ENCODE measurements at places on chromosomes 7 and 10.

DNA sequence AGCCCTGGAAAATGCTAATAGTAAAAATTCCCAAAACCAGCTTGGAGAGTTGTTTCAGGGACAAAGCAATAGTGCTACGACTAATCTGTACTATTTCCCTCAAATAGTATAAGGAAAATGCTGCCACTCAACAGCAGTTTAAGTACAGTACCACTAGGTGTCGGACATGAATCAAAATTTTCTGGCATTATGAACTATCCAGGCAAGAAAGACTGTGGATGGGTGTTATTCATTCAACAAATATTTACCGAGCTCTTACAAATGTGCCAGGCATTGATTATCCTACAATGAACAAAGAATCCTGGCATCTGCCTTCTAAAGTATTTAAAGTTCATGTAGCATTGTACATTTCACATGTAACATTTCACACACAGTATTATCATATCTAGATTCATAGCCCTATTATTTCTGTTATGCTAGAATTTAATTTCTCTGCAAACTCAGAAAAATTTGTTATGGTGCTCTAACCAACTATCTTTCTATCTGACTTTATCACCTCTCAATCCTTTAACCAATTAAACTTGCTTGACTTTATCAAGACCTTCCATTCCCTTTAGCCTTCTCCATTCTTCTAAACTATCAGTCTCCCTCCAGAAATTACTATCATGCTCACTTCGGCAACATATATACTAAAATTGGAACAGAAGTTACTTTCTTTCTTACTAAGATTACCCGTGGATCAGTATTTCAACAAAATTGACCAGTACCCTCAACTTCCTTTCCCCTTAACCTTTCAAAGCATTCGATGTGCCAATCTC lies 80.6 kb downstream of the ARHGAP21 start:
- peak; percentile 11 for DNase-seq

DNA sequence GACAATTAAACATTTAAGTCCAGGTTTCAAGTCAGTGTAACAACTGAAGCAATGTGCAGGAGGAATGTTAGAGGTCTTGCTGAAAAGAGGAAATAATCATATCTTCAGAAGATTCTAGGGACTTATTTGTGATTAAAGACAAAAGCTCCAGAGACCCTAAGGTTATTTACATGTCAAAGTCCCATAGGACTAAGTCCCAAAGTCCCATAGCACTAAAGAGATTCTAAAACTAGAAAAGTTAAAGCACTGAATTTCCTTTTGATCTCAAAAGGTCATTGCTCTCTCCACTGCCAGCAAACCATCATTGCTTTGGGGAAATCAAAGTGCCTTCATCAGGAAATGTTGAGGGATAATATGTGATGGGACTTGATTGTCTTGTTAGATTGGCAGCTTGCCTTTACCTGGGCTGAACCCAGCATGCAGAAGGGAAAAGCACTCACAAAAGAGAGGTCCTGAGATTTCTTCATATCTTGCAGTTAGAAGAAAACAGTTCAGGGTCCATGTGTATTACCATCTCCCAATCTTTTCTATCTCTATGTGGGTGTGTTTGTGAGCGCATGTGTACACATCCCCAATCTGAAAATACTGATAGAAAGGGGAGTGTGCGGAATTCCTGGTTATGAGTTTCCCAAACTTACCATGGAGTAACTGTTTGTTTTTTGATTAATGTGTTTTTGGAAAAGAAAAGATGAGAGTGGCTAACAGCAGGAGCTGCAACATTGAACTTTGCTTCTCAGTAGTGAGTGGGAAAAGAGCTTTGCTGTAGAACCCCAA lies 21.8 kb downstream of the NUDT13 start:
- DNase-seq: no peak

GRCh38 chr10:269440-270074 lies 134.3 kb downstream of the ZMYND11 start:
- no peak for DNase-seq

GRCh38 chr10:119511828-119512515 lies 30.5 kb downstream of the RGS10 start:
- DNase-seq: no peak

GRCh38 chr7:103664577-103664976 lies 218.6 kb upstream of the SLC26A5 start:
- no peak for DNase-seq

GRCh38 chr10:129937351-129937751 lies 26.7 kb downstream of the EBF3 start:
- no peak for DNase-seq

- no peak for DNase-seq
Observed at GRCh38 chr7:87590578-87590977, 10.1 kb downstream of the ABCB1 start.

- no peak for DNase-seq
Observed at GRCh38 chr7:93307131-93307660, 75.0 kb downstream of the VPS50 start.

- no peak for DNase-seq
Observed at GRCh38 chr10:87694011-87694794, 34.5 kb downstream of the PAPSS2 start.

DNA sequence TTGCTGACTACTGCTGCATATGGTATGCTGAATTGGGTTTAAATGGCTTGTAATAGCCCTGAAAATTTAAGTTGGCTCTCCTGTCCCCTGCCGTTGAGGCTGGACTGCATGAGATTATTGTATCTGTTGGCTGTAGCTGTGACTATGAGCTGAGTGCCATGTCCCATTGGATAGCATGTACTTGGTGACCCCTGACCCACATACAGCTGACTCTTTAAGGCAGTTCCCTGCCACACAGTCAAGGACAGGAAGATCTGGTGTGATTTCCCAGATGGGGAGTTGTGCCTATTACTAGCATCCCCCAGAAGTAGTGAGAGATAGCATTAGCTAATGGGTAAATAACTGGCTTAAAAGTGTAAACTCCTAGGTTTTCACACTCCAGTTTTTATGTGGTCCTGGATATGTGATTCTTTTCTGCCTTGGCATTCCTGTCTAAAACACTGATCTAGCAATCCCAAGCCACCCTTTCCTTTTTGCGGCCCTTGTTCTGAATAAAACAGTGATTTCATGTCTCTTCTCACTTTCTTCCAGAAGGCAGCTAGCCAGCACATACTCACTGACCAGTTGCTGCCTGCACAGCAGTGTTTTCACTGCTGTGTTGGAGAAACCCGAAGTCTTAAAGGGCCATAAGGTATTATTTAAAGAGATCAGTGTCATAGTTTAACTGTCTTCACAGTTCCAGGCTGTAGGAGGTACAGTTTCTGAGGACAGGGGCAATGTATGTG lies 35.9 kb downstream of the LRRC4 start:
- no peak for DNase-seq

DNA sequence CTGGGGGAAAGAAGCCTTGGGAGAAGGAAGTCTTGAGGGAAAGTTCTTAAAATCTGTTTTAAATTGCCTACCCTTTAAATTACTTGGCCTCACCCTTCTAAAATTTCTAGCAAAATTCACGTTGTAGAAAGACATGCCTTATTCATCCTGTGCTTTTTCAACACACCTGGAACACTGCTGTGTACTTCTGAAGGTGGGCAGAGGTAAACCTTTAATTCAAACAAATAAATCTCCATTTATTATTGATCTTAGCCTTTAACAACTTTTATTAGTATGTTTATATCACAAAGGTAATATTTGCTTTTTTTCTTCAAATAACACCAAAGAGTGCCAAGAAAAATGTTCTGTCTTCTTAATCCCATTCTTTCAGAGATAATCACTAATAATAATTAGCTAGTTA lies 30.7 kb downstream of the DNAJB9 start:
- DNase-seq: no peak

DNA sequence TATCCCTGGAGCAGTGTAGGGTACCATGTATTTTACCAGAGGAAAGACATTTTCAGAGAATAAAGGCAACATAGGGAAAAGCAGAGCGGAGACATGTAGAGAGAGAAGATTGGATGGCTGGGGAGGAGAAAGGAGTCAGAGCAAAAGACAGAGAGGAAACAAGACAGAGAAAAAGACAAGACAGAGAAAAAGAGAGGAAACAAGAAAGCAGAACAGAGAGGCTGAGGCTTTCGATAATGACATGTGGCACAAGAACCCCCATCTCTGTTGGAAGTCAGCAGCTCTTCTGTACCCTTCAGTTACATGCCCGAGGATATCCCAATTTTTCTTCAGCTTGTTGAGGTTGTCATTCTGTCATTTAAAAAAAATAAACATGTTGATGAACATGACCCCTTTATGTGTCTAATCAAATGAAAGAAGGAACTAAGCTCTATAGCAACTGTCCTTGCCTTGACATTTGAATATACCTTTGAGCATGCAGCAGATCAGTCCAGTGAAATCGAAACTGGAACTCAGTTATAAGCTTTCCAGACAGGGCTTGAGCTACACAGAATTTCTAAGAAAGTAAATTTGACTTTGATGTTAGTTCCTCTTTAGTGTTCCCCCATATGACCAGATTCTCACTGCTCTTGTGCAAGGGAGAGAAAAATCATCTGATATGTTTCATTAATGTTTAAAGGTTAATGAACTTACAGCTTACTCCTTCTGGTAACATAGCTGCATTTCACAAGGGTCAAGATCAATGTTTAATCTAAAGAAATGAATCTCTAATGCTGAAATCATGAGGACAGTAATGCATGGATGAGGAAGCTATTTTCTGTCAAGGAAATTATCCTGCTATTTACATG lies 75.1 kb upstream of the SP4 start:
- DNase-seq: no peak

GRCh38 chr10:94016727-94017714 lies 23.3 kb downstream of the PLCE1 start:
- no peak for DNase-seq

DNA sequence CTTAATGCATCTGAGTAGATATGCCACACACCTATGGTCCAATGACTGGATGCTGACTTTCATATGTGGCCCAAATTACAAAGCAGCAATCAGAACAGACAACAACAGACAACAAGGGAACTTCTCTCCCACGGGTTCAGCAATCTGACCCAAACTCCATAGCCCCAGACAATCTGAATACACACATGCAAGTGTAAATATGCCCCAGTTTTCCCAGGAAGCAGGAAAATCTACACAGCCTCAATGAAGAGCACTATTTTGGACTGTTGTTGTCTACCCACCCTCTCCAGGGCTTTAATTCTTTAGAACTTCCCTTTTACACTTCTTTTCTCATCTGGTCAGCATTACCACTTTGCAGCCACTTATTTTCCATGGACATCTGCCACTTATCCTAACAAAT lies 2.0 kb upstream of the CCNY start:
- no peak for DNase-seq

DNA sequence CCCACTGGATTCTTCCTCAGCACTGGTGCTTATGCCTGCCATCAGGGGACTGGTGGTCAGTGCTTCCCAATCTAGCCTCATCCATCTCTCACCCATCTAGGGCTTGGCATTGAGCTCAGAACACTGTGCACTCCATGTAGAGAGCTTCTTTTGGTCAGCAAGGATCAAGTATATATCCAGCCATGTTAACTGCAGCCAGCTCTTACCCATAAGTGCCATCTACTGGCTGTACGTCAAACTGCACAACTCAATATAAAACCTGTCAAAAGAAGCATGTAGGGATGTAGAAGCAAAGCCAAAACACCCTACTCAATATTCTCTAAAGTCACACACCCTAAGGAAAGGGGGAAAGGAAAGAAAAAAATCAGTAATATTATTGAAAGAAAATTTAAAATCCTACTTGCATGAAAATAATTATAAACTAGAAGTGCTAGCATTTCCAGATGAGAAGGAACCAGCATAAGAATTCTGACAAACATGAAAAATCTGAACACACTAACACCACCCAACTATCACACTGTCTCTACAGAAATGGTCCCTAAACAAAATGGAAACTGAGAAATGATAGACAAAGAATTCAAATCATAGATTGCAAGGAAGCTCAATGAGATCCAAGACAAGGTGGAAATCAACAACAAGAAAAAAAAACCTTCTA lies 531.1 kb upstream of the STEAP1 start:
- peak; percentile 40 for DNase-seq

GRCh38 chr7:46230990-46231305 lies 309.9 kb upstream of the IGFBP3 start:
- DNase-seq: no peak

DNA sequence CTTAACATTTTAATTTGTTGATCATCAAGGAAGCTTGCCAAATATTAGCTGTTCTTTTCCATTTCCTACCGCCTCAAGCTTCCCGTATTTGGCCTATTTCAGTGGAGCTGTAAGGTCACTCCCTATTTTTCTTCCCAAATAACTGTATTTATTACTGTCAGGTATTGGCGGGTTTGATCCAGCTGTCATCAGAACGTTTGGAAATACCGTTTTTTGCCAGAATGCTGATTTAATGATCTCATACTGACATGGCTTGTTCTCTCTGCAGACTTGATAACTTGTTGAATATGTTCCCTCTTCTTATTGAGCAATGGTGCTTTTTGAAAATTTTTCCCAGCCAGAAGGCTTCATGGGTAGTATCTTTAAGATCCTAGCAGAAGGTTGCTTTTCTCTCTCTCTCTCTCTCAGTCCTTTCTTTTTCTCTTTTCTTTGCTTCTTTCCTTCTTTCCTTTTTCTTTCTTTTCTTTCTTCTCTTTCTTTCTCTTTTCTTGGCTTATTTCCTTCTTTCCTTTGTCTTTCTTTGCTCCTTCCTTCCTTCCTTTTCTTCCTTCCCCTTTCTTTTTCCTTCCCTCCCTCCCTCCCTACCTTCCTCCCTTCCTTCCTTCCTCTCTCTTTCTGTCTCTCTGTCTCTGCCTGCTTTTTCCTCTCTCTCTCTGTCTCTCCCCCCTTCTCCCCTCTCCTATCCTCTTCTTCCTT lies 42.1 kb downstream of the CUX1 start:
- no peak for DNase-seq

- no peak for DNase-seq
Observed at GRCh38 chr10:60781661-60782060, 3.4 kb downstream of the CDK1 start.

DNA sequence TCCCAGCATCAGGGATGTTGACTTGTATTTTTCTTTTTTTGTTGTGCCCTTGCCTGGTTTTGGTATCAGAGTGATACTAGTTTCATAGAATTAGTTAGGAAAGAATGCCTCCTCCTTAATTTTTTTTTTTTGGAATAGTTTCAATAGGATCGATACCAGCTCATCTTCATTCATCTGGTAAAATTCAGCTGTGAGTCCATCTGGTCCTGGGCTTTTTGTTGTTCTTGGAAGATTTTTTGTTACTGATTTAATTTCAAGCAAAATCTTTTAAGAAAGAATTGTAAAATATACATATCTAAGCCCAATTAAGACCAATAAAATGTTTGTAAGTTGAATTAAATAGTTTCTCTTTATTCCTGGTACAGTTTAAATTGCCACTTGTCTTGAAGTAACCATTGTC lies 1159.5 kb downstream of the CNTNAP2 start:
- DNase-seq: no peak

GRCh38 chr7:3063016-3063753 lies 19.5 kb upstream of the CARD11 start:
- DNase-seq: no peak

- no peak for DNase-seq
Observed at GRCh38 chr7:139361523-139361922, 1.8 kb downstream of the LUC7L2 start.

Measured in WERI-Rb-1 (cell line).